ENCODE measurements at places on chromosomes 5 and 9. TPM values are rescaled to one million over a fixed set of nuclear protein-coding genes. Genes with fewer than 3 reads are reported as not detected.

The LCN15 gene
- not detected for total RNA-seq

The DMGDH gene
- 0.50 TPM for total RNA-seq

The MRPS30 gene
- 73.3 TPM for total RNA-seq

The ERCC8 gene
- total RNA-seq: 12.5 TPM

DNA sequence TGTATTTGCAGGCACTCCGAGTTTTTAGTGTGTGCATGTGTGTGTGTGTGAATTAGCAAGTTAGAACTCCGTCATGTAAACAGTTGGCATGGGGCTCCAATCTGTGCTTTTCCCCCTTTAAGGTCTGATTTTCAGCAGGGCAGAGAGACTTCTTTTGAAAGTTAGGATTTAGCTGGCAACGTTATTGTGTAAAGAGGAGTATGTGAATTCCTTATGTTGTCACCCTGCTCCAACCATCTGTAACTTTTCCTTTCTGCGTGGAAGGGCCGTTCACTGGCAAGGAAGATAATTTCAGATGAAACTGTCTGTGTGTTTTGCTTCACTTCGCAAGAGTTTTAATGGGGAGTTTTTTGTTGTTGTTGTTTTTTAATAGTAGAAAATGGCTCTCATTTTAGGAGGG lies 332 bp downstream of the SGCD start:
- H3K36me3 ChIP-seq: no peaks in the 10 kb centered on the region
- no peak overlapping the region for H3K27ac ChIP-seq
- H3K4me1 ChIP-seq: no peaks in the 10 kb centered on the region
- H3K27me3 ChIP-seq: peaks cover 21% of the 10 kb centered on the region
- DNase-seq: no peak

- no peaks in the 10 kb centered on the region for H3K36me3 ChIP-seq
- no peak overlapping the region for H3K4me3 ChIP-seq
- no peak overlapping the region for H3K27ac ChIP-seq
- no peaks in the 10 kb centered on the region for H3K27me3 ChIP-seq
- DNase-seq: no peak
Observed at GRCh38 chr9:107539427-107540163, 50.0 kb upstream of the KLF4 start.

- no peaks in the 10 kb centered on the region for H3K27me3 ChIP-seq
- H3K36me3 ChIP-seq: peaks cover 36% of the 10 kb centered on the region
- no peak for DNase-seq
- H3K4me3 ChIP-seq: no peak overlapping the region
Observed at GRCh38 chr9:129631674-129632129, 5.7 kb downstream of the NTMT1 start.

DNA sequence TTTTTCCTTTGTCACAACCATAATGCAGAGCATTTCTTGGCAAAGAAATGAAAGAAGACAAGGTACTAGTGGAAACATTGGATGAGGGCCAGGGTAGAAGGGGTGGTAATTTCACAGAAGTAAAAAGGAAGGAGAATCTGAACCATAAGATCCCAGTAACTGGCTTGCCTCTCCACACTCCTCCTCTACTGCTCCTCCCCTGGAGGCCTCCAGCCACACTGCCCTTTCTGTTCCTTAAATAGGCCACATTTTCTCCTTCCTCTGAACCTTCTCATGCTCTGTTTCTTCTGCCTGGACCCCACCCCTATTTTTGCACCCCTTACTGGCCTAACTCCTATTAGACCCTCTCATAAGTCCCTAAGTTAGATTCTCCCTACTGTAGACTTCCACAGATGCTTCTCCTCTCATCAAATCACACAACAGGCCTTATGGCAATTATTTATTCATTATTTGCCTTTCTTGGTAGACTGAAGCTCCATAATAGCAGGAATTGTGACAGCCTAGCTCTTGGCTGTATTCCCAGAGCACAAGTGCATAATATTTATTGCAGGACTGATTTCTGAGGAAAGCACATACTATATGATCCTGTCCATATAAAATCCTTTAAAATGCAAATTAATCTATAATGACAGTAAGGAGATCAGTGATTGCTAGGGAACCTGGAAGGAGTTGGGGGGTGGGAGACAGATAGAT lies 31.3 kb upstream of the GRIA1 start:
- H3K36me3 ChIP-seq: no peaks in the 10 kb centered on the region
- no peak overlapping the region for H3K27ac ChIP-seq
- H3K4me1 ChIP-seq: no peaks in the 10 kb centered on the region
- H3K27me3 ChIP-seq: no peaks in the 10 kb centered on the region

DNA sequence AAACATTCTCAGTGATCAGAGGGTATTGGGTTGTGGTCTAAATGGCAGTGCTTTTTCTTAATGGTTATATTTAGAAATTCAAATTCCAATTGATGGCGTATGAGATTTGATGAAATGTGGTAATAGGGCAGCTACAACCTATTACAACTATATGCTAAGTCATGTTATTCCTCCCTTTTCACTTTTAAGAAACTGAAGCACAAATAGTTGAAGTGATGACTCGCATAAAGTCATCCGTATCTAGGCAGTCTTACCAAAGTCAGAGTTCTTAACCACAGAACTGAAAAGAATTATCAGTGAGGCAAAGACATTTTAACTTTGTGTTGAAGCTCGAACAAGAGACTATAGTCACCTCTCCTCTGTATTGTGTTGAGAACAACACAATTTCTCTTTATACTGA lies 28.2 kb downstream of the C9orf152 start:
- H3K27me3 ChIP-seq: no peaks in the 10 kb centered on the region
- H3K4me3 ChIP-seq: no peak overlapping the region
- no peaks in the 10 kb centered on the region for H3K36me3 ChIP-seq
- DNase-seq: no peak
- no peak overlapping the region for H3K27ac ChIP-seq

DNA sequence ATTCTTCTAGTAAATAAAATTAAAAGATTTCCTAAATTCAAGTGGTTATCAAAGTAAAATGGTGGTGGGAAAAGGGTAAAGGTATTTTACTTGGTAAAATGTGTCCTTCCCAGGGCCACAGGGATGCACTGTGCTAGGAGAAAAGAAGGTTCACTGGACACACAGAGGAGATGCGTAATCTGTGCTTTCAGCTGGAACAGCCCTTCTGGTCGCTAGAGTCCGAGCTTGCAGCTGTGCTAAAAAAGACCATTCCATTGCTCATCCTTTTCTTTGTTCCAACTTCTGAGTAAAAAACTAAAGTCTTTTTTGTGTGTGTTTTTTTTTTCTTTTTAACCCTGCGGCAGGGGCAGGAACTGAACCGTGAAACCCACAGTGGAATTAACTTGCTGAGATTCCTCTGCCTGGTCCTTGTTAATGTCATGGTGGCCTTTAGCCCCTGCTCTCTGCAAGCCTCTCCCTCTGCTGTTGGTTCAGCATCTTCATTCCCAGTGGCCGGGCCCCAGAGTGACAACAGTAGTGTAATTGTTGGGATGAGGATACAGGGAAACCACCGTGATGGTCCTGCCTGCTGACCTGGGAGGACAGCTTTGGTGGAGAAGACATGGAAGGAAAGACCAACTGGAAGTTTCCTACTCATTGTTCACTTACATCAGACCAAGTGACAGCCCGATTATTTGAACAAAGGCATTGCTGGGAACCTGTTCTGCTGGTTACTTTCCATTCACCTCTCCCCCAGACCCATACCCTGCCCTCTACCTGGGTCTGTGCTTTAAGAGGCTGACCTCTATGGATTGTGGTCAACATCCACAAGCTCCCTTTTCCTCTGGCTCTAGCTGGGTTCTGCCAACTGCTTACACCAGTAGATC lies 31.9 kb upstream of the FSTL4 start:
- H3K27me3 ChIP-seq: peaks cover 35% of the 10 kb centered on the region
- DNase-seq: no peak
- no peak overlapping the region for H3K27ac ChIP-seq
- no peak overlapping the region for H3K4me3 ChIP-seq
- no peaks in the 10 kb centered on the region for H3K36me3 ChIP-seq

DNA sequence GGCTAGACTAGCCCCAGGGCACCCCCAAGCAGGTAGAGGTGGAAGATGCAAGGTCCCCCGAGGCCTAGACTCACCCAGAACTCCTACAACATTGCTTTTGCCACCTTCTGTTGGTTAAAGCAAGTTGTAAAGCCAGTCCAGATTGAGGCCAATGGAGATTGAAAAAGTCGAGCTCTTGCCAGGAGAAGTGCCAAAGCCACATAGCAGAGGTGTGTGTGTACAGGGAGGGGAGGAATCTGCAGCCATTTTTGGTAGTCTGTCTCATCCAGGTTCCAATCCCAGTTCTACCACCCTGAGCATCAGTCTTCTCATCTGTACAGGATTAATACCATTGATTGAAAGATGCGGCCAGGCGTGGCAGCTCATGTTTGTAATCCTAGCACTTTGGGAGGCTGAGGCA lies 12.3 kb upstream of the URM1 start:
- H3K4me3 ChIP-seq: no peak overlapping the region
- H3K27ac ChIP-seq: no peak overlapping the region
- H3K27me3 ChIP-seq: no peaks in the 10 kb centered on the region

DNA sequence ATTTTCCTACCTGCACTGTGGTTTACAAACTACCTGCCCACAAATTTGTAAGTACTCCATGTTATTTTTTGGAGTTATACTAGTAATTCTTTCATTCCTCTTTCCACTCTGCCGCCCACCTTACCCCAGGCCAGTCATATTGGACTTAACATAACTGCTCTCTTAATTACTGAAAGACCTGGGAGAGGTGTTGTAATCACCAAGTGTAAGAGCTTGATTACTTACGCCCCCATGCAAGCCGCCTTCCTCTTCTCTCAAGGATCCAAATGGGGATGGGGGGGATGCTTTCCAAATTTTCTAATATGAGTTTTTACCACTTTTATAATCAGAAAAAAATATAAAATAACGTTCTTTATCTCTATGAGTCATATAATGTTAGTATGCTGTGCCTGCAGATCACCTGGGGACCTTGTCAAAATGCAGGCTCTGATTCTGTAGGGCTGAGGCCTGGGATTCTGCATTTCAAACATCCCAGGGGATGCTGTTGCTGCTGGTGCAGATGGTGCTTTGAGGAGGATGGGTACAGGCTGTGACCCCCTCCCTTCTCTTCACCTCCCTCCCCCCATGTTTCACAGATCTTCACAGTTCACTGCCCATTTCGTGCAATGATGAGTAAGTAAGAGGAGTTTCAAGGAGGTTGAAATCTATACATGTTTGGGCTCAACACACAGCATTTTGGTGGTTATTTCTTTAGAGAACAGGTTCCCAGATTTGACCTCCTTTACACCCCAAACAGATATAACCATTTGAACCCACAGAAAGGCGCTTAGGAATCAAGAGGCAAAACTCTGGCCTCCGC lies 87.3 kb downstream of the SEC61B start:
- no peak overlapping the region for H3K27ac ChIP-seq
- no peaks in the 10 kb centered on the region for H3K36me3 ChIP-seq
- no peaks in the 10 kb centered on the region for H3K4me1 ChIP-seq

DNA sequence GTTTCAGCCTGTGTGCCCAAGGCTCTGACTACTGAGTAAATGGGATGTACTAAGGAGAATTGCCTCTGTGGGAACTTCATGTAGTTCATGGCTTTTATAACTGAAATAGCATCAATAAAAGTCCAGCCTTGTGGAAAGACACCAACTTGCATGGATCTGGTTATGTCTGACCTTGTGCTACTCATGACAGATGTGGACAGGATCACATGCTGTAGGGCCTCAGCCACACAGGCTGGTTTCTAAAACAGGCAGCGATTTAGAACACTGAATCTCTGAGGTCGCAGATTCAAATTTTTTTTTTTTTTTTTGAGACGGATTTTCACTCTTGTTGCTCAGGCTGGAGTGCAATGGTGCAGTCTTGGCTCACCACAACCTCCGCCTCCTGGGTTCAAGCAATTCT lies 66.5 kb upstream of the SPIN1 start:
- H3K27me3 ChIP-seq: no peaks in the 10 kb centered on the region
- peaks cover 30% of the 10 kb centered on the region for H3K4me1 ChIP-seq
- H3K27ac ChIP-seq: no peak overlapping the region
- DNase-seq: no peak
- no peak overlapping the region for H3K4me3 ChIP-seq

DNA sequence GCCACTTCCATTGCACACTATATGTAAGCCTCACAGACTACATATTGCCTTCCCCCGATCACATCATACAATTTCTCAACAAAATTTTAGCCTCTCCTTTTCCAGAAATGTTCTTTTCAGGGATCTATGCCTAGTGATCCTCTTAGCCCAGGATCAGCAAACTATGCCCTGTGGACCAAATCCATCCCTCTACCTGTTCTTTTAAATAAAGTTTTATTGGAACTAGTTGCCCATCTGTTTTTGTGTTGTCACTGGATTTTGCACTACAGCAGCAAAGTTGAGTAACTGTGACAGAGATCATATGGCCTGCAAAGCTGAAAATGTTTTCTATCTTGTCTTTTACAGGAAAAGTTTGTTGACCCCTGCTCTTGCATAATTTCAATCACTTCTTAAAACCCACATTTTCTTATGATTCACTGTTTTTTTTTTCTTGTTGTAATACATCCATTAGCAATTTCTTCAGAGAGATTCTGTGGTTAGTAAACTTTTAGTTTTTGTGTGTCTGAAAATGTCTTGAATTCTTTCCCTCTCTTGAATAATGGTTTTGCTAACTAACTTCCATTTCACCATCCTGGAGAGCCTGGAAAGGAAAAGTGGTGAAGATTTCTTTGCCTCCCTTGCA lies 7.1 kb downstream of the TXNDC8 start:
- H3K27ac ChIP-seq: no peak overlapping the region
- H3K4me3 ChIP-seq: no peak overlapping the region
- peaks cover 8% of the 10 kb centered on the region for H3K4me1 ChIP-seq
- peaks cover 2% of the 10 kb centered on the region for H3K27me3 ChIP-seq

- DNase-seq: no peak
Observed at GRCh38 chr9:132439153-132439552, 29.1 kb downstream of the CFAP77 start.

GRCh38 chr9:136178061-136178772 lies 26.7 kb downstream of the LHX3 start:
- no peak overlapping the region for H3K4me3 ChIP-seq
- peaks cover 3% of the 10 kb centered on the region for H3K27me3 ChIP-seq

DNA sequence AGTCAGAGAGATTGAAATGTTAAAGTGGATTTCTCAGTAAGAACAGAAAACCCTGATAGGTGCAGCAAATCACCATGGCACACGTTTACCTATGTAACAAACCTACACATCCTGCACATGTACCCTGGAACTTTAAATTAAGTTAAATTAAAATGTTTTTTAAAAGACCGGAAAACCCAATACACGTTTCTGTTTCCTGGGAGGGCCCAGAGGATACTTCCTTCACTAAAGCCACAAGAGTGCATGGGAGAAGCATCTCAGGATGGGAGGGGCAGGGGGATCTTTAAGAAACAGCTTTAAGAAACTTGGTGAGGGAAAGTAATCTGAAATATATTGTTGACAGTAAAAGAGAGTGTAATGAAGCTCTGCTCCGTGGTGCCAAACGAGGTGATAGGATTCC lies 164.7 kb upstream of the PTGER4 start:
- peak overlapping the region; percentile 76 for H3K27ac ChIP-seq
- H3K4me3 ChIP-seq: no peak overlapping the region
- peaks cover 31% of the 10 kb centered on the region for H3K4me1 ChIP-seq
- H3K36me3 ChIP-seq: peaks cover 10% of the 10 kb centered on the region
- H3K27me3 ChIP-seq: no peaks in the 10 kb centered on the region

DNA sequence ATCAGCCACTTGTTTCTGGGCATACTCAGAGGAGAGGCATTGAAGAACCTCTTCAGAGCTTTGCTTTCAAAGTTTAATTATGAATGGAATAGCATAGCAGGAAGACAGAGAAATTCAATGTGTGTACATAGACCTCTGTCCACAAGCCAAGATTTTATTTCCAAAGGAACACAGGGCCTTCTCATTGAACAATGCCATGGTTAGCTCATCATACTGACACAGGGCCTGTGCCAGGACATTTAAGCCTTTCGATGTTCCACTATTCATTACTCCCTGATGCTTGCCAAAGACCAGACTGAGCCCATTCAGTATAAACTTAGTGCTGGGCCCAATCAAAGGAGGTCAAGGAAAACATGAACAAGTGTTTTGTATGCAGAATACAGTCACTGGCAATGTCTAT lies 280.8 kb downstream of the FBXL17 start:
- no peaks in the 10 kb centered on the region for H3K27me3 ChIP-seq
- H3K27ac ChIP-seq: no peak overlapping the region
- H3K4me1 ChIP-seq: no peaks in the 10 kb centered on the region
